ENCODE measurements at places on chromosomes 1 and 21. TPM values are rescaled to one million over a fixed set of nuclear protein-coding genes. Genes with fewer than 3 reads are reported as not detected.

DNA sequence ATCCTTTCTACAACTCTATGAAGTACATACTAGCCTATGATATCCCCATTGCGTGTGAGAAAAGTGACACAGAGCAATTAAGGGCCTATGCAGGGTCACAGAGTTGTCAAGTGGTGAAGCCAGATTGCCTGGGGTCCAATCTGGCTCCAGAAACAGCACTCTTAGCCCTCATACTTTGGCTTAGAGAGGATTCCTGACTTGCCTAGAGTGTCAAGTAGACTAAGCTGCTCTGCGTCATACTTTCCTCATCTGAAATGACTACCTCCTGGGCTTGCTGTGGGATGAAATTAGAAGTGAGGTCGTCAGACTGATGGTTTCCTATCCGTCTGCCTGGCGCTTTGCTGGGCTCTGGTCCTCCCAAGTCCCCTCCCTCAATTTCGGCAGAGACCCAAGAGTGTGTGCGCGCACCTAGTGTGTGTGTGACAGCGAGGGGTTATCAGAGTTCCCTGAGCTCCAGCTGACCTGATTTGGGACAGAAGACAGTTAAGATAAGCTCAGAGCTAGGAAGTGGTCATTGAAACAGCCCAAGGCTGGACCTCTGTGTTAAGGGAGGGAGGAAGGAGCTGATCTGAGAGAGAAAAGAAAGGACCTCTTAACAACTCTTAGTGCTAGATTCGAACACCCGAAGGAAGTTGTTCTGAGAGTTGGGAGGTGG, 5.4 kb upstream of the NUAK2 start:
- no peaks in the 10 kb centered on the region for H3K36me3 ChIP-seq
- H3K27me3 ChIP-seq = peaks cover 44% of the 10 kb centered on the region
- no peak overlapping the region for H3K27ac ChIP-seq
- H3K4me3 ChIP-seq = no peak overlapping the region

- no peaks in the 10 kb centered on the region for H3K27me3 ChIP-seq
- no peak overlapping the region for H3K27ac ChIP-seq
- no peaks in the 10 kb centered on the region for H3K4me1 ChIP-seq
- no peak overlapping the region for H3K4me3 ChIP-seq
These were observed 39.1 kb upstream of the IGSF5 start for GRCh38 chr21:39705849-39706248.

The SPRR2B gene
- total RNA-seq = not detected

The RSPH1 gene
- not detected for total RNA-seq

The SNAP47 gene
- total RNA-seq = 29.3 TPM
